ENCODE measurements at places on chromosomes 12 and 14.

- H3K4me3 ChIP-seq: no peak overlapping the region
- H3K27ac ChIP-seq: peak overlapping the region; percentile 6
- DNase-seq: no peak
- H3K36me3 ChIP-seq: no peaks in the 10 kb centered on the region
- H3K27me3 ChIP-seq: no peaks in the 10 kb centered on the region
- peaks cover 56% of the 10 kb centered on the region for H3K4me1 ChIP-seq
These were observed 310.0 kb downstream of the ZFP36L1 start for GRCh38 chr14:68482772-68483395.

- no peak overlapping the region for H3K27ac ChIP-seq
- H3K4me1 ChIP-seq: peaks cover 9% of the 10 kb centered on the region
- H3K4me3 ChIP-seq: no peak overlapping the region
- no peaks in the 10 kb centered on the region for H3K36me3 ChIP-seq
These were observed 36.1 kb downstream of the ASCL1 start for GRCh38 chr12:102993537-102993936.

DNA sequence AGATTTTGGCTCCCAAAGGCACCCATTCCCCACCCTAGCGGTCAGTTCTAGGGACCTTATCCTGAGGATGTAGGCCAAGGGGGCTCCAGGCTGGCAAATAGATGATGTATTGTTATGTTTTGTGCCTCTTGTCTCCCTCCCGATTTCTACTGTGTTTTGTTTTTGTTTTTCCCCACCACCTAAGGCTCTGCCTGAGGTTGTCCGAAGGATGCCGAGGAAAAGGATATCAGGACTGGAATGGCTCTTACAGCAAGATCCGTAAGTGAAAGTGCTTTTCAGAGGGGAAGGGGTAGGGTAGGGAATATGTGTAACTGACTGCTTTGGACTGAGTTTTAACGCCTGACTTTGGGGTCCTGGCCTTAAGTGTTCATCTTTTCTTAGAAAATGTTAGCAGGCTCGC lies 6.6 kb downstream of the FOXG1 start:
- peaks cover 8% of the 10 kb centered on the region for H3K36me3 ChIP-seq
- peaks cover 5% of the 10 kb centered on the region for H3K4me1 ChIP-seq
- H3K27ac ChIP-seq: no peak overlapping the region
- no peak overlapping the region for H3K4me3 ChIP-seq
- peaks cover 77% of the 10 kb centered on the region for H3K27me3 ChIP-seq
- DNase-seq: no peak

DNA sequence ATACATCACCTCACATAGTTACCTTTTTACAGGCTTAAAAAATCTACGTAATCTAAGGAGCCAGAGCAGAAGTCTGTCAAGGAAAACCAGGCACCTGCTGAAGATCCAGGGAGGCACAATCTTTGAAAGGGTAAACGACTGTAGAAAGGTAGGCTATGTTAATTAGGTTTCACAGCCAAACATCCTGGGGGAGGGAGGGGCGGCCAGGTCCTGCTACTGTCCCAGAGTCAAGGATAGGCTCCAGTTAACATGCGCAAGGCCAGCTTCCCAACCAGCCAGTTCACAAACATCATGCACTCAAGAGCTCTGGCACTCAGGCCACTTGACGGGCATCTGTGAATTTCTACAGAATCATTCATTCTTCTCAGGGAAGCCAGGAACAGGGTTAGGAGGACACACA lies 22.9 kb downstream of the NIN start:
- no peaks in the 10 kb centered on the region for H3K27me3 ChIP-seq
- peaks cover 51% of the 10 kb centered on the region for H3K4me1 ChIP-seq
- H3K36me3 ChIP-seq: peaks cover 29% of the 10 kb centered on the region
- no peak for DNase-seq
- no peak overlapping the region for H3K27ac ChIP-seq
- H3K4me3 ChIP-seq: no peak overlapping the region

- H3K27me3 ChIP-seq: no peaks in the 10 kb centered on the region
- no peak overlapping the region for H3K4me3 ChIP-seq
- H3K27ac ChIP-seq: no peak overlapping the region
- peaks cover 8% of the 10 kb centered on the region for H3K36me3 ChIP-seq
These were observed 191.2 kb upstream of the SSTR1 start for GRCh38 chr14:38016497-38016896.

GRCh38 chr12:68176257-68176656 lies 16.7 kb upstream of the IFNG start:
- no peak overlapping the region for H3K4me3 ChIP-seq
- no peak for DNase-seq
- no peaks in the 10 kb centered on the region for H3K27me3 ChIP-seq
- peaks cover 2% of the 10 kb centered on the region for H3K36me3 ChIP-seq
- H3K27ac ChIP-seq: peak overlapping the region; percentile 82

GRCh38 chr14:61736751-61737150 lies 25.5 kb upstream of the SNAPC1 start:
- DNase-seq: no peak
- peak overlapping the region; percentile 69 for H3K27ac ChIP-seq
- H3K4me1 ChIP-seq: peaks cover 3% of the 10 kb centered on the region

DNA sequence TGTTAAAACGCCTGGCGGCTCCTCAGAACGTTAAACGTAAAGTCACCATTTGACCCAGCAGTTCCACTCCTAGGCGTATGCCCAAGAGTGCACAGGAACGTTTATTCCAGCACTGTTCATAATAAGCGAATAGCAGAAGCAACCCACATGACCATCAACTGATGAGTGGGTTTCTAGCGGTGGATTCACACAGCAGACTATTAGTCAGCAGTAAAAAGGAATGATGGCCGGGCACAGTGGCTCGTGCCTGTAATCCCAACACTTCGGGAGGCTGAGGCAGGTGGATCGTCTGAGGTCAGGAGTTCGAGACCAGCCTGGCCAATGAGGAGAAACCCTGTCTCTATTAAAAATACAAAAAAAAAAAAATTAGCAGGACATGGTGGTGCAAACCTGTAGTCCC lies 22.4 kb upstream of the FBRSL1 start:
- H3K36me3 ChIP-seq: no peaks in the 10 kb centered on the region
- no peak for DNase-seq
- no peak overlapping the region for H3K27ac ChIP-seq
- H3K4me1 ChIP-seq: peaks cover 47% of the 10 kb centered on the region
- H3K27me3 ChIP-seq: peaks cover 2% of the 10 kb centered on the region
- no peak overlapping the region for H3K4me3 ChIP-seq

GRCh38 chr14:95876761-95877538 lies at the start of gene TUNAR:
TUNAR (plus strand) TSS chr14:95876832.
- no peaks in the 10 kb centered on the region for H3K36me3 ChIP-seq
- no peak for DNase-seq
- H3K27ac ChIP-seq: no peak within 1 kb of the TSS
- peaks cover 6% of the 10 kb centered on the region for H3K4me1 ChIP-seq

DNA sequence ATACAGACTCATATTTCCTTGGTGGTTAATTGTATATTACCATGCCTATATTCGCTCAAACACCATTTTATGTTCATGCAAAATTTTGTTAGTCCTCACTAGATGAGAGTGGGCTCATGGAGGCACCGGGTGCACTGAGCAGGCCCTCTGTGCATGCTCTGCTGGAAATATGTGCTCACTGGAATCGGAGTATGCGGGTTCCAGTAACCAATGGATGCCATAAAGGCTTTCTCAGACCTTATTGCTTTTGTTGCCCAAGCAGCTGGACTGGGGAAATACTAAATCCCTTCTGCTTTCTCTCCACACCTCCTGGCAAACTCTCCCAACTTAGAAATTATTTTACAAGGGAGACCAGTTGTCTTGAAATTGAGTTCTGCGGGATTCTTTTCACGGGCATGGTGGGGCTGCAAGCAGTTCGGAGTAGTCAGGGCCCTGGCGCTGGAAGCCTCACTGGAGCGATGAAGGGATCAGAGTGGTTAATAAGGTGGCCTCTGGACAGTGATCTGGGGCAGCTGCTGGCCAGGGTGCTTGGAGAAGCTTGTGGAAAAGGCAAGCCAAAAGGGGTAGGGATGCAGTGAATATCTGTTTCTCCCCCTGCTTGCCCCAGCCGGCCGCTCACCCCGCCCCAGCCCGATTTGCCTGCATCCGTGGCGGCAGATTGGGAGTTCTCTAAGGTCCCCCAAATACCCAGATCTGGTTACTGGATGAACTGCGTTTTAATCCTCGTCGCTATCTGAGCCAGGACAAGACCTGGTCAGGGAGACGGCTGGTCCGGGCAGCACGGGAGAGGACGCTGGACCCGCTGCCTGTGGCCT lies 7.4 kb upstream of the HOXC6 start:
- no peak overlapping the region for H3K27ac ChIP-seq
- no peaks in the 10 kb centered on the region for H3K36me3 ChIP-seq
- peaks cover 12% of the 10 kb centered on the region for H3K4me1 ChIP-seq
- DNase-seq: no peak
- no peak overlapping the region for H3K4me3 ChIP-seq
- peaks cover 76% of the 10 kb centered on the region for H3K27me3 ChIP-seq

DNA sequence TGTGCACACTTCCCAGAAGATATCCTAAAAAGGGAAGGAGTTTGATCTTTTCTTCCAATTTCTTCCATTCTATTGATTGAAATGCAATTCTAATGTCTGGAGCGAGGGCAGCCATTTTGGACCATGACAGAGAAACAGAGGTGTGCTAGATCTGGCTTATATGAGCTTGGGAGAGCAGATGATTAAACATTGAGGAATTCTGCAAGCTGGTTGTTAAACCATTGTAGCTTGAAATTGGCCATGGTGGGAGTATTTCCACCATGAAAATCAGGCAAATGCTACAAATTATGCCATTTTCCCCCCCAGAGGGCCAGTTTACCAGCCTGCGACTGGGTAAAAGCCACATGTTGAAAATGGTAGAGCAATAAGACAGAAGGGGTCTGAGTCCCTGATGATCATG lies 155.0 kb downstream of the PAWR start:
- no peak overlapping the region for H3K4me3 ChIP-seq

DNA sequence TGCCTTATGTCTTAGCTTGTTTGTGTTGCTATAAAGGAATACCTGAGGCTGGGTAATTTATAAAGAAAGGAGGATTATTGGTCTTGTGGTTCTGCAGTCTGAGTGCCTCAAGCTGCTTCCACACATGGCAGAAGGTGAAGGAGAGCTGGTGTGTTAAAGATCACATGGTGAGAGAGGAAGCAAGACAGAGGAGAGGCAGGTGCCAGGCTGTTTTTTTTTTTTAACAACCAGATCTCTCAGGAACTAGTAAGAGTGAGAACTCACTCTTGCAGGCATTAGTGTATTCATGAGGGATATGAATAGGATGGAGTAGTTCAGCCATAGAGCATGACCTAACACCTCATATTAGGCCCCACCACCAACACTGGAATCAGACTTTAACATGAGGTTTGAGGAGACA lies 123.4 kb downstream of the CMAS start:
- no peaks in the 10 kb centered on the region for H3K36me3 ChIP-seq
- H3K4me3 ChIP-seq: no peak overlapping the region
- peaks cover 3% of the 10 kb centered on the region for H3K4me1 ChIP-seq
- no peak for DNase-seq

DNA sequence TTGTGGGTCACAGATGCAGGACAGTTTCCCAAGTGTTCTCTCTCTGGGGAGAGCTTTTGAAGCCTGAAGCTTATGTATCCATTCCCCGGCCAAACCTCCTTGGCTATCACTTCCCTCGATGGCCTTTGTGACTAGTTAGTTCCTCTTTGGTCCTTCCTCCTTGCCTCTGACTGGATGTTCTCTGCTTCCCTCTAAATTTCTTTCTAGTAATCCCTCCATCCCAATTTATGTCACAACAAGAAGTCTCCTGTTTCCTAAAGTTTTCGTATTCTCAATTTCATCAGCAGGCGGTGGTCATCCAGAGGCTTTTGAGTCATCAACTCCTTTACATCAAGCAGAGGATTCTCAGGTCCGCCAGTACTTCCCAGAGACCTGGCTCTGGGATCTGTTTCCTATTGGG lies 27.5 kb downstream of the A2ML1 start:
- no peak overlapping the region for H3K4me3 ChIP-seq
- DNase-seq: no peak
- H3K27me3 ChIP-seq: peaks cover 6% of the 10 kb centered on the region
- no peaks in the 10 kb centered on the region for H3K36me3 ChIP-seq
- H3K27ac ChIP-seq: no peak overlapping the region
- H3K4me1 ChIP-seq: no peaks in the 10 kb centered on the region

GRCh38 chr12:70045036-70045435 lies 198.2 kb upstream of the CNOT2 start:
- H3K36me3 ChIP-seq: no peaks in the 10 kb centered on the region
- DNase-seq: no peak
- H3K27me3 ChIP-seq: peaks cover 3% of the 10 kb centered on the region
- H3K4me3 ChIP-seq: no peak overlapping the region
- H3K27ac ChIP-seq: no peak overlapping the region

DNA sequence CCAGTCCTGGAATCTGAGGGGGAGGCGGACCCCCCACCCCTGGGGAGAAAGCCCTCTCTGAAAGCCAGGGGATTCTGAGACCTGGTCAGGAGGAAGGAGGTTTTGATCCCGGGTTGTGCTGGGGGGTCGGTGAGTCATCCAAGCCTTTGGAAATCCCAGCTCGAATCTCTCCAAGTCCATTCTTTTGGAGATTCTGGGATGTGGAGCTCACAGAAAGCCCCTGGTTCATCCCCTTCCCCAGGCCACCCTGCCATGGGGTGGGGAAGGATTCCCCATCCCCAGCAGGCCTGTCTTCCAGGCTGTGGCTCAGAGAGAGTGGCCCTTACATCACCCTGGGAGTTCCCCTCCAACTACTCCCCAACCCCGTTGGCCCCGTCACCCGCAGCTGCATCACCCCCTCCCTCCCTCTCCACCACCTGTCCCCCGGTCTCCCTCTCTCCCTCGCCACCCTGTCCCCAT lies 14.3 kb downstream of the EXOC3L4 start:
- peak; percentile 60 for DNase-seq
- peaks cover 11% of the 10 kb centered on the region for H3K27me3 ChIP-seq
- H3K27ac ChIP-seq: no peak overlapping the region
- no peaks in the 10 kb centered on the region for H3K36me3 ChIP-seq

Measured in activated naive CD8-positive, alpha-beta T cell treated with anti-CD3 and anti-CD28 coated beads, Interleukin-2, amount 50 U/mL, for 24 hours (primary cell).